ENCODE measurements at places on chromosomes 2 and 18.

GRCh38 chr2:70241340-70241739 is 7.1 kb downstream of the TIA1 start:
- DNase-seq, result no peak

GRCh38 chr2:20663196-20664070 is 3.5 kb upstream of the GDF7 start:
- no peak for DNase-seq

GRCh38 chr2:232884001-232884421 is 13.9 kb downstream of the SNORC start:
- DNase-seq, result no peak

- DNase-seq, result no peak
Observed at GRCh38 chr2:29916571-29916970, 4.8 kb downstream of the ALK start.

DNA sequence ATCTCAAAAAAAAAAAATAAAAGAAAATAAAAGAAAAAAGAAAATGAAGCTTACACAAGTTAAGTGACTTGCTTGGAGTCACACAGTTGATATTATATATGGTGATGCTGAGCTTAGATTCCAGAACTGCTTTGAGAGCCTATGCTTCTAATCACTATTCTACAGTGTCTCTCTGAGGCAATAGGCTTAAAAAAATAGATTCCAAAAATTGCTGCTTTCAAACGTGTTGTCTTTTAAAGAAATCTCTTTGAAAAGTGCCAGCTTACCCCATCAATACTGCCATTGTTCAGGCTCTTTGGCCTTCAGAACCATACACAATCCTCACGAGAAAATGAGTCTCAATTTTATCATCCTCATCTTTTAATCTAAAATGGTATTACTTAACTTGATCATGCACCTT is 102.6 kb downstream of the CDK15 start:
- DNase-seq, result no peak

- DNase-seq, result no peak
Observed at GRCh38 chr2:38098421-38099098, 22.6 kb upstream of the CYP1B1 start.

DNA sequence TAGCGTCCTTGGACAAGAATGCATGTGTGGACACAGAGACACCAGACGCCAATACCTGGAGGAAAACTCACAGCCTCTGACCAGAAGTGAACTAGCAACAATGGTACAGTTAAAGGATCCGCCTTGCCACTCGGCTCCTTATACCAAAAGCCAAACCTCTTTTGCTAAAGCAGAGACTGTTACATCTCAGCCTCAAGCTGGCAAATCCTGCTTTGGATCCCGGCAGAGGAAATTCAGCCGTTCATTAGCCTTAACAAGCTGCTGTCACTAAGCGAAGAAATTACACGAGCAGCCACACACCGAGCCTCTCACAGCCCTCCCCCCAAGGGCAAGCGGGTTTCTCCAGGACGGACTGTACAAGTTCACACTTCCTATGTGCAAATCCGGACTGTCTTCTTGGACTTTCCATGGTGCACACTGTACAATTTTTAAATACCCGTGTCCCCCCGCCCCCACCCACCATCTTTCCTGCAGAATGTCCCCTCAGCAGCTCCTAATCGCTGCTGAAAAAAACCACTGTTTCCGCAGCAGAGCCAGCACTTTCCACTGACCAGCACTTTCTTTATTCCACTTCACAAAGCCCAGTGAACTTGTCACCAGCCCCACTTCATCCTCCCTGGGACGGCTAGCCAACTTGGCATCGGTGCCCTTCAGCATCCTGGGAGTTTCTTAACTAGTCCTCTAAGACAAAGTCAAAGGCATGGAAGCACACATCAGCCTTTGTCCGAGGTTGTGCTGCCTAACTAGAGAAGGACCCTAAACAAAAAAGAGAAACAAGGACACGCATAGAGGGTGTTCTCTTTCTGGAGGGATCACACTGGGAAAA is 1.5 kb downstream of the KLF7 start:
- no peak for DNase-seq

- DNase-seq, result no peak
Observed at GRCh38 chr18:61443081-61443725, 110.0 kb downstream of the CDH20 start.

DNA sequence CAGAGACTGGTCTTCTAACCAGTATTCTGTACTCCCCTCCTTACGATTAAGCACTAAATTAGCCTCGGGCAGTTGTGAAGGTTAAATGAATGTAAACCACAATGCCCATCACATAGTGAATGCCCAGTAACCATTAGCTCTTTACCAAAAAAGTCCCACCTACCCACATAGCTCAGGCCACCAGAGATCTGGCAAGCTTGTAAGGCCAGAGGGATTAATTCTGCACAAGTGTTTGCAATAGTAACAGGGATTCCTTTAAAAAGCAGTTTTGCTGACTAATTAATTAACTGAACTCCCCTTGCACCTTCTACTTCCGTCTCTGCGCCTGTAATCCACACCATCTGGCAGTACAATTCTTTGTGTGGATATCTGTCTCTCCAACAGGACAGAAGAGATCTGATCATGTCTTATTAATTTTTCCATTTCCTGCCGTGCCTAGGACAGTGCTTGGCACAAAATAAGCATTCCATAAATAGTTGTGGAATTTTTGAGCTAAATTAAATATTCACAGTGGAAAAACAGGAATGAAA is 36.2 kb upstream of the IGFBP2 start:
- DNase-seq, result no peak

DNA sequence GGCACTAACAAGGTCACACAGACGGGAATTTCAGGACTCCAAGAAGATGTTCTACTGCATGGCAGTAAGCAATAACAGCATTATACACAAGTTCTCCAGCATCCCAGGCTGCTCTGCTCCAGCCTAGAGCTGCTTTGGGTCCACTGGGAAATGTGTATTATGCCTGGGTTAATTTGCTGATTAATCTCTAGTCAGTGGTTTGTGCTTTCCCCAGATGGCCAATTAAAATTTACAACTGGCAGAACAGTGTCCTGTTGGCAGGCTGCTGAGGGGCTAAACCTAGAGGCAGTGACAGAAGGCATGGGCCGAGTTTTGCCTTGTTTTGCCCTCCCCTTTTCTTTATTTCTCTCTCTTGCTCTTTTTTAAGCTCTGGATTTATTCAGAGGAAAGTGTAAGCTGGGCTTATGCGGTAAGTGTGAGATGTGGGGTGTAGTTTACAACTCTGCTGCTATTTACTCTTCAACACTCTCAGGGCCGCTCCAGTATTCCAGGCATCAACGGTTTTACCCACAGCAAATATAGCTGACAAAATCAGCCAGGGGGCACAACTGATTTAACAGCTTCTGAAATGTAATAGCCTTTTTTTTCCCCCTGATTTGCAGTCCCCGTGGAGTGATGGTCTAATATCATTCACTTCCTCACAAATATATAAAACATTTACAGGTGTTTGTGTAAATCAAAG is 348.0 kb downstream of the GPD2 start:
- no peak for DNase-seq

GRCh38 chr18:35144698-35145097 is 96.1 kb upstream of the ZNF397 start:
- no peak for DNase-seq

GRCh38 chr18:61635901-61636528 is 256.8 kb downstream of the RNF152 start:
- no peak for DNase-seq

DNA sequence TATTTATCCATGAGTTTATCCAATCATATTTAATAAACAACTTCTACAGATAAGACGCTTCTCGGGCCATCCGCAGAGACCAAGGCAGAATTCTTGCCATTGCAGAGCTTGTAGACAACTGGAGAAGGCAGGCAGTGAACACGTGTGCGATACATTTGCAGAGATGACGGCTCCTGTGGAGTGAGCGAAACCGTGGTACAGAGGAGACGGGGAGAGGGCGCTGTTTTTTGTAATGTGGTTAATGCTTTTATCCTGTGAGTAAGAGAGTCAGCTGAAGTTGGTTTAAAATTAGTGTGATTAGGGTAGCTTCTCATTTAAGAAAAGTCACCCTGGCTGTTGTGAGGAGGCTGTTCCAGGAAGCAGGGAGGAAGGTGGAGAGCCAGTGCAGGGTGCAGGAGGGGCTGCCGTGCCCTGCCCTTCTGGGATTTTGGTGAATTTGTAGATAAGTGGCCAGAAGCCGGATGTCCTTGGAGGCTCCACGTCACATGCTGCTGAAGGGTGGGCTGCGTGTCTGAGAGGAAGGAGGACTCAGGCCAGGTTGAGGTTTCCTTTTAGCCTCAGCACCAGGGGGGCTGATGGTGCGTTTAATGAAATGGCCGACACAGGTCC is 151.4 kb downstream of the SNTG2 start:
- no peak for DNase-seq

- DNase-seq, result no peak
Observed at GRCh38 chr2:190763901-190764514, 115.1 kb downstream of the NAB1 start.

GRCh38 chr2:130135692-130136541 is 6.9 kb upstream of the POTEF start:
- DNase-seq, result no peak
